ENCODE measurements at places on chromosomes 7 and 10.
A peak's percentile ranks its signal among the peaks of the same experiment; 100 is the strongest.

GRCh38 chr10:32959006-32959920, 1.2 kb upstream of the ITGB1 start:
- no peak for DNase-seq

- peak; percentile 4 for DNase-seq
Measured at GRCh38 chr7:30027740-30028215, 434 bp upstream of the PLEKHA8 start.

GRCh38 chr10:34758447-34758996, 56.6 kb downstream of the PARD3 start:
- no peak for DNase-seq

- no peak for DNase-seq
Measured at GRCh38 chr10:87608756-87609155, 50.9 kb upstream of the PAPSS2 start.

DNA sequence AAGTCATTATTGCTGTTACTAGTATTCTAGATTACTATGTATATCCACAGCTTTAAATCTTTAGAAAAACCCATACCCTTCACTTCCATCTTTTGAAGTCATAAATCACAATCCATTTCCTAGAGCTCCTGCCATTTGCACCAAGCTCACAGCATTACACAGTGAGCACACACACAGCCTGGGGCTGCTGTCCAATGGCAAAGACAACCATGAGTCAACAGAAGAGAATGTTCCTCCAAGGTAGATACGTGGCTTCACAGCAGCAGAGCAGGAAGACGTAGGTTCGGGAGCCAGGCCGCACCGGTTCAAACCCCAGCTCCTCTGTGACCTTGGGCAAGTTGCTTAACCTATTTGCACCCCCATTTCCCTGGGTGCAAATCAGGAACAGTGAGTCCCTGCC, 234.6 kb downstream of the DIP2C start:
- DNase-seq: no peak

DNA sequence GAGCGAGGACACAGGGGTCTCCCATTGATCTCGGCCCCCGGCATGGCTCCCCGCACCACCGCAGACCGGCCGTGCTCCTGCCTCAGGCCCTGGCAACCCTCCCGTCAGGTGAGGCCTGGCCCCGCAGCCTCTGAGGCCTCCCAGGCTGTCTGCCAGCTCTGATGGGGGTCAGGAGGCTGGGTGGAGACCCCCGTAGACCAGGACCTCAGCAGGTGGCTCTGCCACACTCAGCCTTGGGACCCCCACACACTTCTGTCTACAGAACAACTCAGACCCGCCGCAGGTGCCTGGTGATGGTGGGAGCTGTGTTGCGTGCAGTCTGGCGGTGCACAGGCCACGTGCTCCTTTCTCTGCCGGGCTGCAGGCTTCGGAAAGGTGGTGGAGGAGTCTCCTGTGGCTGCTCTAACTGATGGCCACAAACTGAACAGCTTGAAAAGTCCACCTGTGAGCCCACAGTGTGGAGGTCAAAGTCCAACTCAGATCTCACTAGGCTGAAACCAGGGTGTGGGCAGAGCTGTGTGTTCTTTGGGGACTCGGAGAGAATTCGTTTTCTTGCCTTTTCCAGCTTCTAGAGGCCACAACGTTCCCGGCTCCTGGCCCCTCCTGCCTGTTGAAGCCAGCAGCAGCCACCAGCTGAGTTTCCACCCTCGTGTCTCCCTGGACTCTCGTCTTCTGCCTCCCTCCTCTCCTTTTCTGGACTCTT, 62.5 kb downstream of the PWWP2B start:
- no peak for DNase-seq

GRCh38 chr7:74599244-74599643, 58.3 kb upstream of the GTF2I start:
- no peak for DNase-seq

GRCh38 chr7:116981939-116982338, 28.6 kb downstream of the ST7 start:
- DNase-seq: no peak

GRCh38 chr10:103814626-103815370, 40.6 kb downstream of the SH3PXD2A start:
- no peak for DNase-seq

- DNase-seq: no peak
Measured at GRCh38 chr10:133100186-133100585, 12.5 kb downstream of the ADGRA1 start.

GRCh38 chr10:13984647-13985155, 346.0 kb downstream of the FRMD4A start:
- no peak for DNase-seq

GRCh38 chr7:36881233-36881874, 157.1 kb upstream of the AOAH start:
- DNase-seq: no peak

DNA sequence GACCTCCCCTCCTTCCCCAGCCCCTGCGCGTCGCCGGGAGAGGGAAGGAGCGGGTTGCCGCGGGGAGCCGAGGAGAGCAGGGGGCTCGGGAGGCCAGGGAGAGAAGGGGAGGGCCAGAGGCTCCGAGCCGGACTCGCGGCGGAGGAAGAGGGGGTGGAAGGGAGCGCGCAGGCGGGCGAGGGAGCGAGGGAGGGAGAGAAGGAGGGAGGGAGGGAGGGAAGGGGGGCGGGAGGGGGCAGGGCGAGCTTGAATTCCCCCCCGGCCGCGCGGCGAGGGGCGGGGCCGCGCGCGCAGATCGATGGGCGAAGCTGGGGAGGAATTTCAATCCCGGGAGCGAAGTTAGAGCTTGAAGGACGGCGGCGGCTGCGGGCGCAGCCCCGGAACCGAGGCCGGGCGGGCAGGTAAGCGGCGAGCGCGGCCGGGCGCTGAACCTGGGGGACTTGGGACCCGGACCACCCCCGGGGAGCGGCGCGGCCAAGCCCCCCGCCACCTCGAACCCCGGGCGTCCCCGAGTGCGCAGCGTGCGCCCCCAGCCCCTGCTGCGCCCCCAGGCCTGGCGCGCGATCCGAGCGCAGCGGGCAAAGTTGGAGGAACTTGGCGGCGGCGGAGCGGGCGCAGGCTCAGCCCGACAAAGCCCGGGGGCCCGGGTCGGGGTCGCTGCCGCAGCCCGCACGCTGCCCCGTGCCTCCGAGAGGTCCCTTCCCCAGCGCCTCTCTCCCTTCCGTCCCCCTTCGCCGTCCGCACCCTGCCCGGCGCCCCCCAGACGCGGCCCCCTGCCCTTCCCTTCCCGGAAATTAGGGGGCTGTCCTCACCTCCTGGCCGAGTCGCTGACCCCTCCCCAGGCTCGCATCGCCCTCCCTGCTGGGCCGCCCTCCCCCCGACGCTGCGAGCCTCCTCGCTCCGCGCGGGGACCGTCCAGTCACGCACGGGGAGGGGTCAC, at the start of gene ELFN1:
Gene ELFN1, plus strand, starts transcription at position 324 of the 940 bp plus-strand sequence. CDS start 74,320 bp downstream, outside the sequence.
- no peak for DNase-seq

GRCh38 chr7:68425377-68425776, 1172.9 kb upstream of the AUTS2 start:
- DNase-seq: no peak

DNA sequence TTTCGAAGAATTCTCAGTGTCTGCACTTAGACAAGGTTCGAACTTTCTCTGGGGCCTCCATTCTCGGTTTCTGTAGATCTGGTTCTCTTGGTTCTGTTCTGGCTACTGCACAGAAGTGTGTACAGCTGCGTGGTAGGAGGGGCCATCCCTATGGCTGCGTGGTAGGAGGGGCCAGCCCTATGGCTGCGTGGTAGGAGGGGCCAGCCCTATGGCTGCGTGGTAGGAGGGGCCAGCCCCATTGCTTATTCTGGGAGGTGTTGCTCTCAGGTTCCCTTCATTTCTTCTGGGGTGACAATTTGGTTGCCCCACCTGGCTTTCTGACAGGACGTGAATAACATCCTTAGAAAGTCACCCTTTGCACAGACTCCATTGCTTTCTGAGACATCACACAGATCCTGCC, 65.2 kb upstream of the CHST15 start:
- DNase-seq: no peak

DNA sequence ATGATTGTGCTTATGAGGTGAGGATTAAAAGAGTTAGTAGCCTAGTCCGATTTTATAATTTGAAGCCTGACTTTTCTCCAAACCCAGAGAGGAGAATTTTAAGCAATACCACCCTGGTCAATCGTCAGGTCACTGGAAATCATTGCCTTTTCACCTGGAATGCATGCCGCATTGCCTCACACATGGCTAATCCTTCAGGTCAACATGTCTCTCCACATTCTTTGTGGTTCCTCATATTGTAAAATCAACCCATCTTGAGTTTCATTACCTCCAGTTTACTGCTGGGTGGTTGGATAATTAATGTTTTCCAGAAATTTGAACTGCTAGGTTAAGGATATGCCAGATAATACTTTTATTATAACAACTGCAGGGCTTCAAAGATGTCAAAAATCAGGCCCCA, 55.6 kb upstream of the SEMA3E start:
- no peak for DNase-seq

- no peak for DNase-seq
Measured at GRCh38 chr10:115051216-115051615, 41.9 kb upstream of the ATRNL1 start.

GRCh38 chr10:93820434-93820833, 62.7 kb downstream of the LGI1 start:
- DNase-seq: no peak

GRCh38 chr10:97319671-97320479, 804 bp downstream of the FRAT1 start:
- DNase-seq: peak; percentile 70

DNA sequence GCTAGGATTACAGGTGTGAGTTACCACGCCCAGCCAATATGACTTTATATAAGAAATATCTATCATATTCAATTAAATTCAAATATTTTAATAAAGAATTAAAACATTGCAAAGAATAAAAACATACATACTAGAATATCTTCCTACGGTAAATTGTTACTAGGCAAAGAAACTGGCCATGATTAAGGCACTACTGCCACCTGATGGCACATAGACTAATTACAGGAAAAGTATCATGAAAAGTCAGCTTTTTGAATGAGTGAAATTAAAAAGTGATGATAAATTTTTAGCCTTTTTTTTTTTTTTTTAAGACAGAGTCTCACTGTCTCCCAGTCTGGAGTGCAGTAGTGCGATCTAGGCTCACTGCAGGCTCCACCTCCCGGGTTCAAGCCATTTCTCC, 30.9 kb downstream of the MRPS33 start:
- DNase-seq: peak; percentile 18

DNA sequence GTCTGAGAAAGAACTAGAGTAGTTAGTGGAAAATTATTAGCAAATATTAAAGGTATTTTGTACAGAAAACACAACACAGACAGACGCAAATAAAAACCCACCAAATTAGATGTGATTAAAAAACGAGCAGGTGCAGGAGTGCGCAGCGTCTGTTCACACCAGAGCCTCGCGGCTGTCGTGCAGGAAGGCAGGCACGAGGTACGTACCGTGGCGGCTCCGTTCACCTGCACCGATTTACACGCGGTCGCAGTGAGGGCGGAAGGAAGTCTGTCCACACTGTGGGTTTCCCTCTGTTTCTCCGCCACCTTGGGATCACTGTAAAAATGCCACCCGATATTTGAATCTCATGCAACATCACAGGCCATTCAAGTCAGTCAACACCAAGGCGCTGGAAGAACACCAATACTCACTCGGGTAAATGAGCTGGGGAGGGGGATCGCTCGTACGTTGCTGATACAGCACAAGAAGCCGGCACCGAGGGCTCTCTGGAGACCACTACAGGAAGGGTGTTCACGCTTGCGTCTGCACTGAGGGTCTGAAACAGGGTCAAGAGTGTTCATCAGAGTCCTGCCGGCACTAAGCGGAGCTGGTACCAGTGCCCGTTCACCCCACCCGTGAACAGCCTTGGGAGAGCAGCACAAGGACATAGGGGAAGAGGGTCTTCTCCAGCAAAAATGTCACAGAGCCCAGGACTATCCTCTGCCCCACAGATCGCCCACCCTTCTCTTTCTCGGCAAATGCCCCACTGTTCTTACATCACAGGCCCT, 116.8 kb downstream of the LARP4B start:
- no peak for DNase-seq

DNA sequence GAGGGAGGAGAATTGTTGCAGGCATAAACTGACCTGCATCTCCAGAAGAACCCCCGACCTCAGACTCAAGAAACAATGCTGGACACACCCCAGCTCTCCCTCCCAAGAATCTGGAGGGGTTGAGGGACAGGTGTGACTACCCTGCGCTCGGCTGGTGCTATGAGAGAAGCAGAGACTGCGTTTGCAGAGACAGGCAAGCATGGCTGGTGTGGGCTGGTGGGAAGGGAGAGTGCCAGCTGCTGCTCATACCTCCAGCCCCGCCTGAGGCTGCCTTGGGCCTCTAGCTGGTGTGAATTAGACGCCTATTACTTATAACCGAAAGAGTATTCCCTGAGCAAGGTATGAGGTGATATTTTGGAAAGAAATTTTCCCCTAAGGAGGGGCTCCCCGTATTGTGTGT, 48.3 kb upstream of the DDC start:
- DNase-seq: no peak

- peak; percentile 26 for DNase-seq
Measured at GRCh38 chr7:148698007-148698396, 701 bp upstream of the CUL1 start.

DNA sequence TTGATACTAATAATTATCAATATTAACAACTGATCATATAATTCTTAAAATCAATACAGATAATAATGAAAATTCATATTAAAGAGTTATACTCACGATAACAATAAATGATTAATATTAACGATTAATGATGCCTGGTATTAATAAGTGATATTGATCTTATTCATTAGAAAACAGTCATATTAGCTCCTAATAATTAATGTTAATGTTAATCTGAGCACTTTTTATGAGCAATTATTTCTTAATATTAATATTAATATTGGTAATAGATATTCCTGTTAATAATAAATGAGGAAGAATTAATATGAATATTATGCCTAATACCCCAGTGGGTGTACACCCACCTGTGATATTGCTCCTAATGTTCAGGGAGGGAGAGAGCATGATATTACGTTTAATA, 23.6 kb downstream of the MEIG1 start:
- DNase-seq: no peak

DNA sequence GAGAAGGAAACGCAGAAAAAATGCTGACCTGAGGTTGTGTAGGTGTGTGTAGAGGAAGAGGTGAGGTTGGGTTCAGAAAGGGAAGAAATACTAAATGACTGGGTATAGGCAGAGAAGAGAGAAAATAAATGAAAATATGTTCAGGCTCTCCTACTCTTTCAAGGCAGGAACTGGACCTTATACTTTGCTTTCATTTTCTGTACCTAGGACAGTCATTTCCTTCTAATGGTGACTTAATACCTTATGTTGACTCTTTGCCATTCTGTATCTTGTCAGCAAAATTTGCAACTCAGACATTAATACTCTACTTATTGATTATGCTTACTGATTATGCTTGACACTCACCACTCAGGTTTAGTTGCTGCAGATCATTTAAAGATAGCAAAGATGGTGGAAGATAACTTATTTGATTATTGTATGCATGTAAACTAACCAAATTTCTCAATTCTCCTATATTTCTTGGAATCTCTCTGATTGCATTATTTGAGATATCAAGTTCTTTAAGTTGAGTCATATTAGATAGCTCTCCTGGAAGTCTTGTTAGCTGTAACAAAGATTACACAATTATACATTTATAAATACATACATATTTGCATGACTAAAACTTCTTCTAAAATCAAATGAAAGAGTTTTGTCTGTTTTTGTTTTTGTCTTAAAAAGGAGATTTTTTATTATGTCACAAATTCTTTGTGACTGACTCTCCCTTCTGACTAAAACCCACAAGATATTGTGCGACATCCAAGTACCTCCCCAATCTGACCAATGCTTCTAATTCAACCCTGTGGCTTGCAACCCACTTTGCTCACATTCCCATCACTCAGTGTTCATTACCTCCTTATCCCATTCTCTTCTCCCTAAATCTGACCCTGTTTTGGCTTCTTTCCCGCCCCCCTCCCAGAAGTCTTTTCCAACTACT, 20.0 kb downstream of the LRRD1 start:
- DNase-seq: no peak
